ENCODE measurements at places on chromosomes 2 and 18.

GRCh38 chr2:143633419-143633818, 504.2 kb downstream of the ARHGAP15 start:
- no peak for DNase-seq

DNA sequence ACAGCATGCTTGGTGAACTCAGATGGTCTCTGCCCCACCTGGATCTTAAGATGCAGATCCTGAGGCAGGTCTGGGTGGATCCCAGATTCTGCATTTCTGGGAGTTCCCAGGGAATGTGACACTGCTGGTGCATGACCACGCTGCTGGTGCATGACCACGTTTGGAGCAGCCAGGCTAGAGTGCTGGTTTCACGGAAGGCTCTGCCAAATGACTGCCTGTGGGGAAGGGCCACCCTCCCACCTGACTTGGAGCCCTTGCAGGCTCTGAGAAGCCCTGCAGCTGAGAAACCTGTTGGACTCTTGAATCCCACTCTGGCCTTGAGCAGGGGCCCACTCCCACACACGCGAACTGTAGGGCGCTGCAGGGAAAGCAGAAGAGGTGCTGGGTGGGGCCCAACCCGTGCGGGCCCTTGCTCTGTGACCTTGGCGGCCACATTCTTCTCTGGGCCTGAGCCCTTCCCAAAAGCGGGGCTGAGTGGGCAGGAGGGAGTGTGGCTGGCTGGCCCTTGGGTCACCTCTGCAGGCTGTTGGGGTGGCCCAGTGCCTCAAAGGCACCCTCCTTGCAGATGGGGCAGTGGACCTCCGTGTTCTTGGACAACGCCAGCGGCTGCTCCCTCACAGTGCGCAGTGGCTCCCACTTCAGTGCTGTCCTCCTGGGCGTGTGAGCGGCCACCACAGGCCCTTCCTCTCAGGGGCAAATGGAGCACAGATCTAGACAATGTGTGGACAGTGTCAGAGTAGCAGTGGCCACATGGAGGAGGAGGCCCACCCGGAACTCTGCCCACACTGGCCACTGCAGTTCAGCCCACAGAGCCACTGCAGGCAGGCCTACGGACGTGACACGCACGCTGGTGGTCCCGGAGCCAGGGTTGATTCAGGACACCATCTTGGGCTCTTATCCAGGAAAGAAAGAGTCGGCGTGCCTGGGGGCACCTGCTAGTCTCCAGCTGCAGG, 7.9 kb downstream of the ERFE start:
- DNase-seq: no peak

DNA sequence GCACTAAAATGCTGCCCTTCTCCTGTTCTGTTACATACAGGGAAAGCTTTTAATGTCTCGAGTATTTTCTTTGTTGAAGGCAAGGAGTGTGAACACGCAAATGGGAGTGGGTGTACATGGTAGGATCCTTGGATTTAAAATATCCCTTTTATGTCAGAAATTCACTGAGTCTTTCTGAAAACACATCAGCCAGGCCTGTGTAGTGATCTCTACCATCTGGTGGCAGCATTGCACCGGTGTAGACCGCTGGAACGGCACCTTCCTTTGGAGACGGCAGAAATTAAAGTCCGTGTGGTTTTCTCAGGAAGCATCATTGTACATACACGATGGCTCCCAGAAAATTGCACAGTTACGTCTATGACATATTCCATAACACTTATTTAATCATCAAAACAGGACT, 515.8 kb downstream of the GALR1 start:
- no peak for DNase-seq

DNA sequence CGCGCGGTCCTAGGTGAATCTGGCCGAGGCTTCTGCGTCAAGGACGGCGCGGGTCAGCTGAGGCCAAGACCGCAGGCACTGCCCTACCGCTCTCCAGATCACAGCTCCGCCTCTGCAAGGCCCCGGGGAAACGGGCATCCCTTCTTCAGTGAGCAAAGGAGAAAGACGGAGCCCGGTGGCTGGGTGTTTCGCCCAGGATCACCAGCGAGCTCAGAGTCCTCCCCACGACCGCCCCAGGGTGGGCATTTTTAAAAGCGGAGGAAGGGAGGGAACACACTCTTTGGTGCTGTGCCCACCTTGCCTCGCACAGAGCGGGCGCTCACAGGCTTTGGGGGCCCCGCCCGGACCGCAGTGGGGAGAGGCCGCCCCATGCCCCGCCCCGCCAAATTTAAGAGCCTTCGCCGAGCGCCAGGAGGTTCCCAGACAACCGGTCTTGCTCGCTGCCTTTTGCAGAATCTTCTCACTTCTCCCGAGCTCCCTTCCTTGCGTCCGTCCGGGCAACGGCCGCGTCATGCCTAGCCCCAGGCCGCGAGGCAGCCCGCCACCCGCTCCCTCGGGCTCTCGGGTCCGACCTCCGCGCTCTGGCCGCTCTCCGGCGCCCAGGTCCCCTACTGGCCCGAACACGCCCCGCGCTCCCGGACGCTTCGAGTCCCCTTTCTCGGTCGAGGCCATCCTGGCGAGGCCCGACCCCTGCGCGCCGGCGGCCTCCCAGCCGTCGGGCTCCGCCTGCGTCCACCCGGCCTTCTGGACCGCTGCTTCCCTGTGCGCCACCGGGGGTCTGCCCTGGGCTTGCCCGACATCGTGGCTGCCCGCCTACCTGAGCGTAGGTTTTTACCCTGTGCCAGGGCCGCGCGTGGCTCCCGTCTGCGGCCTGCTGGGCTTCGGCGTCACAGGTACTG, at the start of gene NOTO:
NOTO (plus strand) TSS at position 419 of the 899 bp plus-strand sequence; CDS start at position 512, 93 bp downstream.
- DNase-seq: no peak

DNA sequence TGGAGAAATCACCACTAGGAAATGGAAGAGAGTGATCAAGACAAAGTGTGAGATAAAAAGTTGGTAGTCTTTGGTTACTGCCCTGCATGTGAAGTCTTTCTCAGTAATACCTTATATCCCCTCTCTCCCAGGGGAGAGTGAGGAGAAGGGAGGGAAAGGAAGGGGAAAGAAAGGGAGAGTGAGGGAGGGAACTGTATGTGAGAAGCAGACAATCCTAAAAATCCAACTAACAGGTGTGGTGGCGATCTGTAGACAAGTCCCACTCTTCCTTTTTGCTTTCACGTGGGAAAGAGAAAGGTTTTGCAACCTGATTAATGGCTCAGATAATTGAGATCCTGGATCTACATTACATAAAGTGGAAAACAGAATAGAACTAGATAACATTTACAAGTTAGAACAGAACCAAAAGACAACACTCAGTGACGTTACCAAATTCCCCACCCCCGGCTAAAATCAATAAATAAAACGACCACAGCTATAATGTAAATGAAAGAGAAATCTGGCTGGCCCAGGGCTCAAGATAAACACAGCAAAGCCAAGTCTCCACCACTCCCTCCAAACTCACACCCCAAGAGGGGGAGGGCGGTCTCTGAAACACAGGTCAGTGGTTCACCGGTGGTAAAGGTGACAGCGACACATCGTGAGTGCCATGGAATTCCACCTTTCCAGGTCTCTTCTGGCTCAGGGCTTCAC, 10.0 kb upstream of the APCDD1 start:
- DNase-seq: no peak

DNA sequence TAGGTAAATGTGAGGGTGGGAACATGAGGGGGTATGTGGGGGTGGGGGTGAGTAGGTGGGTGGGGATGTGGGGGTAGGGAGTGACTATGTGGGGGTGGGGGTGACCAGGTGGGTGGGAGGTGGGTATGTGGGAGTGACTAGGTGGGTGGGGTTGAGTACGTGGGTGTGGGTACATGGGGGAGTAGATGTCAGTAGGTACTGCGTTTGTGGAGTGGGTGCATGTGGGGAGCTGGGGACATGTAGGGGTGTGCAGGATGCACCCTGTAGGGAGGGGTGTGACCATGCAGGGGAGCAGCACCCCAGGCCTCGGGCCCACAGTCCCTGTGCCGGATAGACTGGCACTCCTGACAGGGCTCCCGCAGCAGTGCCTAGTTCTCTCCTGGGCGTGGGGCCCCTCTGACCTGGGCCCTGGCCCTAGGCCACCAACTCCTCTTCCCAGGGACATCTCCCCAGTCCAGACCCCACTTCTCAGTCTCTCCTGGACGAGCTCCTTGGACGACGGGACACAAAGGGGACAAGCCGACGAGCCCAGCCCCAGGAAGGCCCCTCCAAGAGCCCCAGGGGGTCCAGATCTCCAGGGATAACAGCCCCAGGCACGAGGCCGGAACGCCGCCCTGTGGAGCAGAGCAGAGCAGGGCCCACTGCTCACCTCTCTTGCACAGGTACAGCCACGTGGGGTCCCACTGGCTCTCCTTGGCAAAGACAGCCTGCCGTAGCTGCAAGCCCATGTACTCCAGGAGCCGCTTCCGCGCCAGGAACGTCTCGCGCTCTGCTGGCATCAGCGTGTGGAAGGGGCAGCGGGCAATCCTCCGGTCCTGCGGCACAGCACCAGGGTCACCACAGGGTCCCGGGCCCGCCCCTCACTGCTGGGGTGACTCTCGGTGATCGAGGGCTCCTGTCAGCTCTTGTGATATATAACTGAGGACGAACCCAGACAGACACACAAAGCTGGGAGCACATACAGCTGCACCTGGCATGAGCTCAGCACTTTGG, 58.2 kb downstream of the ANKMY1 start:
- DNase-seq: no peak

DNA sequence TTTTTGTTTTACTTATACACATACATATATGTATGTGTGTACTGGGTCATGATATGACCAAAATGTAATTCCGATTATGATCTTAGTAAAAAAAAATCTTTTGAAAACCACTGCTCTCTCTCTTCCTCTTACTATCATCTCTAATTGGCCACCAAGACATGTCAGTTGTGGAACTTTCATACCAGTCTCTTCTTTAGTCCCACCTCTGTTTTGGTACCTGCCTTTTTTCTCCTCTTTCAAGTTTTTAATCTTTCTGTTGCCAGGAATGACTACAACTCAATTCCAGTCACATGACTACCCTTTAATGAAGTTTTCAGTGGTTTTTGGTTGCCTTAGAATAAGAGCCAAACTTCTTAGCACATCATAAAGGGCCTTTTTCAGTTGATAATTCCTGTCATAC, 17.1 kb downstream of the RBM44 start:
- DNase-seq: no peak

- no peak for DNase-seq
Observed at GRCh38 chr2:207037896-207038295, 98.6 kb downstream of the CPO start.

DNA sequence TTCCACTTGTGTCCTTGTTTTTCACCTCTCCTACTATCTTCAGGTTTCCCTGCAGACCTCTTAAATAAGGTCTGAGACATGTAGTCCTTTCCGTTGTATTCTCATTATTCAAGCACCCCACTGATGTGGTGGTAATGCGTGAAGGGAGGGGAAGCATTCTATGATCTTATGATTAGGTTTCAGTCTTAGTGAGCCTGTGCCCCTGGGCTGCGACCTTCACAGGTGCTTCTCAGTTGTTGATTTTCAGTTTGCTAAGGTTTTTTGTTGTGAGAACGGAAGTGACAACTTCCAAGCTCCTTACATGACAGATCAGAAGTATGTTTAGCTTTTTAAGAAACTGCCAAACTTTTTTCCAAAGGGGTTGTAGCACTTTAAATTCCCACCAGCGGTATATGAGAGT, 41.3 kb downstream of the VPS54 start:
- DNase-seq: no peak

- DNase-seq: no peak
Observed at GRCh38 chr2:226707499-226707898, 92.1 kb downstream of the IRS1 start.

GRCh38 chr2:65390134-65390533, 42.3 kb downstream of the SPRED2 start:
- DNase-seq: no peak

GRCh38 chr2:65504814-65505697, 72.7 kb upstream of the SPRED2 start:
- no peak for DNase-seq

All from stimulated activated CD4-positive, alpha-beta T cell treated with anti-CD3 and anti-CD28 coated beads, Interleukin-1b, Interleukin-23, amount 100 ng/mL, for 4 hours (primary cell).